Breast epithelium (tissue), 4 donors: ENCODE measurements at places on chromosomes 16 and 17. TPM values are rescaled to one million over a fixed set of nuclear protein-coding genes. Genes with fewer than 3 reads are reported as not detected.

DNA sequence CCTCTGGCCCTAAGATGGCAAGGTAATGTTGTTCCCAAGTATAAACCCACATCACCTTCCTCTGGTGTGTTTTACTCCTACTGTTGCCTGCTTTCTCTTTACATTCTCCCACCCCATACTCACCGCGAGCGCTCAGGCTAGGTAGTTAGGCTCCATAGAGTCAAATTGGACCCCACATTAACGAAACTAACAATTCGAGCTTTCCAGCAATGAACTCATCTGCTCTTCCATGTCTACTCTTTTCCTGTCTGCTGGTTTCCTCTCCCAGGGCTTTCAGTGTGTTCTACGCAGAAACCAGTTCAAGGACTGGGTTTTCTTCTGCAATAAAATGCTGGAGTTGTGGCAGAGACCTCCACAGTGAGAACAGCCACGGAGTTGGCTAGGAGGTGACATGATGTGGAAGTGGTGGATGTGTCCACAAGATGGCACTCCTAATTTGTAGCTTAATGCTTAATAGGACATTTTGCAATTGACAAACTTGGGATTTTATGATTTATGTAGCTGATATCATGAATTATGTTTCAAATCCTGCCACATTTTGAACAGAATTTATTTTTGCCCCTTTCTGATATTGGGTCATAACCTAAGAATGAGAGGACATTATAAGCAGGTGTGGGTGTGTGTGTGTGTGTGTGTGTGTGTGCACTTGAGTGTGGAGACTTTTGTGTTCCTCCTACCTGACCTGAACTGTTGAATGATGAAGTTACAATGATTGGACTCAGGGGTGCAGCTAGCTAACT is 2.2 kb upstream of the UQCRC2 start:
- no peak for DNase-seq

Gene ABCA10
- total RNA-seq = 16.1 TPM

Gene CHST5
- total RNA-seq = 0.15 TPM

DNA sequence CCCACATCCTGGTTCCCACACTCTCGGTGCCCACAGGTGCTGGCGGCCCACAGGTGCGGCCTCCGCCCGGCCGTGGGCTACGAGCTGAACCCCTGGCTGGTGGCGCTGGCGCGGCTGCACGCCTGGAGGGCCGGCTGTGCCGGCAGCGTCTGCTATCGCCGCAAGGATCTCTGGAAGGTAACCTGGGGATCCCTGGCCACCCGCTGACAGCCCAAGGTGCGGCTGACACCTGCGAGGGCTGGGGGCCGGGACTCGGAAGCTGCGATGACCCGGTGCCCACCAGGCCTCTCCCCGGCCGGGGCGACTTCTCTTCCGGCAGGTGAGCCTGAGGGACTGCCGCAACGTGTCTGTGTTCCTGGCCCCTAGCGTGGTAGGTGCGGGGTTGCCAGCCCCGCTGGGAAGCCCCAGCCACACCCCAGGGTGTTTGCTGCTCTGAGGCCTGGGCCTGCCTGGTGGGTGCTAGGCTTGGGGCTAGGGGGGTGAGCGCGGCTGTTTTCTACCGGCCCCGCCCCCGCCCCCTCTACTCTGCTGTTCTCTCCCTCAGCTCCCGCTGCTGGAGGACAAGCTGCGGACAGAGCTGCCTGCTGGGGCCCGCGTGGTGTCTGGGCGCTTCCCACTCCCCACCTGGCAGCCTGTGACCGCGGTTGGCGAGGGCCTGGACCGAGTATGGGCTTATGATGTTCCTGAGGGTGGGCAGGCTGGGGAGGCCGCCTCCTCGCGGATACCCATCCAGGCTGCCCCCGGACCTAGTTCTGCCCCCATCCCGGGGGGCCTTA is 1.0 kb downstream of the ANTKMT start:
- DNase-seq = no peak

DNA sequence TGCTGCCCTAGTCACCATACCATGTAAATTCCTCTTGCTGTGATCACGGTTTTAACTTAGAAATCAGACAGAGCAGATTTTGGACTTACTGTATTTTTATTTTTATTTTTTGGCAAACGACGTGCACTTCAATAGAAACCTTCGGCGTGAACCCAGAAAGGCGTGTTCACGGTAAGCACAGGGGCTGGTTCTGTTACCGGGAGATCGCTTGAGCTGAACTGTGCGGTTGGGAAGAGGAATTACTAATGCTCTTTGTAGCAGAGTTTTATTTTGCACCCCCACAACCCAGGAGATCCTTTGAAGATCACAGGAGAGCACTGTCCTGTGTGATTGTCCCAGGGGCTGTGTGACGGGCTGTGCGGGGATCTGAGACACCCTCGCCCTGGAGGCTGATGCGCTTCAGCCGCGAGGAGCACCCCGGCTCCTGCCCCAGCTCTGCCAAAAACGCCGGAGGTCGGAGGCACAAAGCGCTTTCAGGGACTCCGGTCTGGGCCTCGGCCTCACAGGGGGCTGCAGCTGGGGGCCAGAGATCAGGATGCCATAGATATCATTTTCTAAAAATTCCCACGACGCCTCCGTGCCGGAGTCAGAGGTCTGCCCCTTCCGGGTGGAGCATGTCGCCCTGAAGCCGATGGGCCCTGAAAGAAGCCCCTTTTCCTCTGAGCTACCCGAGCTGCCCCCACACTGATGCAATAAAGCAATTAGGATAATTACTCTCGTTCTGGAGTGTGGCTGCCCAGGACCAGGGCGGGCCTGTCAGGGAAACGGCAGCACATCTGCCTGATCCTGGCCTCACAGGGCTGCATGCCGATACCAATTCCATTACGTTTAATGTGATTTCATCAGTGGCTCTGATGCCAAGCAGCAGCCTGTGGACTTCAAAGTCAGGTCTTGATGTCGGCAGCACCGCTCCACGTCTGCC is 71.8 kb downstream of the LMF1 start:
- no peak for DNase-seq

Gene MAF
- 66.6 TPM for total RNA-seq

Gene CCL16
- not detected for total RNA-seq

- DNase-seq = no peak
These were observed 27.0 kb downstream of the CBFB start for GRCh38 chr16:67055712-67056487.

Gene SLC5A11
- total RNA-seq = 0.16 TPM

Gene OSBPL7
- total RNA-seq = 8.9 TPM

Gene CHP2
- total RNA-seq = 0.16 TPM

Gene COPZ2
- 23.3 TPM for total RNA-seq

Gene MEIOB
- not detected for total RNA-seq

GRCh38 chr17:9272501-9273200 is 251.3 kb downstream of the NTN1 start:
- DNase-seq = no peak

GRCh38 chr16:57643910-57644309 is 15.5 kb downstream of the ADGRG1 start:
- no peak for DNase-seq

- DNase-seq = no peak
These were observed 69.3 kb downstream of the PLCG2 start for GRCh38 chr16:81848306-81848853.

Gene HBA2
- total RNA-seq = 46.4 TPM

DNA sequence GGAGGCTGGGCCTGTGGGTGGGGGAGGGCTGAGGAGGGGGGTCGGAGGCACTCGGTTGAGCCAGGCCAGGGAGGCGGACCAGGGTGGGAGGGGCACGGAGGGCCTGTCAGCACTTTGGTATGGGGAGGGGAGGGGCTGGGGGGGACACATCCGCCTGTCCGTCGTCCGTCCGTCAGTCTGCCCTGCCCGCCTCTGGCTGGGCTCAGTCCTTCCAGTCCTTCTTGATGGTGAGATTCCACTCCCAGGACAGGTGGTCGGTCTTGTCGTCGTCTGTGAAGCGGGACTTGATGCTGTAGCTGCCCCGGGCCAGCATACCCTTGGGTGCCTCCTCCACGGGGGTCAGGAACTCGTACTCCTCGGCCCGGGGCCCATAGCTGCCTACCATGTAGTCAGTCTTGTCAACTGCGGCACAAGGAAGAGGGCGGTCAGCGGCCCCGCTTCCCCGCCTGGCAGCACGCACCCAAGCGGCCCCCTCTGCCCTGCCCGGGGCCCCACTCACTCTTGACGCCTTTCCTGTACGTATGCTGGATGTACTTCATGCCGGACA is 2.4 kb downstream of the ARHGDIA start:
- DNase-seq = no peak

DNA sequence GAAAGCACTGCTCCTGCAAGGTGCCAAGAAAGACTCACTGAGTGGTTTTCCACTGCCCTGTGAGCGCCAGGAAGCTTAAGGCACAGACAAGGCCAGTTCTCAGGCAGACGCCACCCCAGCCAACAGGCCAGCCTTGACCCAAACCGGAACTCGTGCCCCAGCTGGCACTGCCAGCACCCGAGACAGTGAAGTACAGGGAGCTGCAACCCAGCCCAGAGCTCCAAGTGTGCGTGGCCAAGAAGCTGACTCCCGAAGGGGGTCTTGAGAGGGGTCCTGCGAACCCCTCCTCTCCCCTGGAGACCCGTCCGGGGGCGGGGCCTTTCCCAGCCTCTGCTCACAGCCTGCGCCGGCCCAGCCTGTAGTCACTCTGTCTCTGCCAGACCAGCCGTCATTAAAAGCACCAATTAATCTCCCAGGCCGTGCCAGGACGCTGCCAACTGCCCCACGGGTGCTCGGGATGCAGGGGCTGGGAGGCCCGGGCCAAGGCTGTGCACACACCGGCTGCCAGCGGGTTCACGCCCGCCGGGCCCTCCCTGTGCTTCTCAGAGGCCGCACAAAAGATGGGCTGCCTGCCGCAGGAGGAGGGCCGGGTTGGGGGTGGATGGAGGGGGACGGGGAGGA is 4.4 kb upstream of the SOX8 start:
- no peak for DNase-seq

Gene KRTAP9-8
- not detected for total RNA-seq

Gene UMOD
- not detected for total RNA-seq

Gene RRAD
- total RNA-seq = 8.0 TPM

DNA sequence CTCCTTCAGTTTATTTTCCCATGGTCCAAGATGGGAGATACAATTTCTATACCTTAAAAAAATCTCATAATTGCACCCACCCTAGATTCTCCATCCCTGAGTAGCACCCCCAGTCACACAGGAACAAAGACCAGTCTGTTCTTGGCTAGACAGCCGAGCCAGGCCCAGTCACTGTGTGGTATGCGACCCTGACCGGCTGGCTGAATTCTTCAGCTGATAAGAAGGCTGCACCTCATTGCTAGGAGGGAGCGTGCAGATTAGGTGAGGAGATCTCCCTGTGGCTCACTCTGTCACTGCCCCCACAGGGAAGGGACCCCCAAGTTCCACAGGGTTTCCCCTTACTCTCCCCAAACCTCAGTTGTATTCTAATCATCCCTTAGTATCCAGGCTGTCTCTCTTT is 138.7 kb downstream of the SALL1 start:
- DNase-seq = no peak

GRCh38 chr16:49158029-49158642 is 123.5 kb downstream of the CBLN1 start:
- no peak for DNase-seq

Gene VAT1L
- not detected for total RNA-seq

GRCh38 chr16:3486506-3487215 is 8.6 kb downstream of the C16orf90 start:
- DNase-seq = no peak

- no peak for DNase-seq
These were observed 221.4 kb downstream of the KATNIP start for GRCh38 chr16:27771201-27771910.

- no peak for DNase-seq
These were observed 92.4 kb upstream of the RPH3AL start for GRCh38 chr17:444879-445454.

Gene COG7
- 29.2 TPM for total RNA-seq

DNA sequence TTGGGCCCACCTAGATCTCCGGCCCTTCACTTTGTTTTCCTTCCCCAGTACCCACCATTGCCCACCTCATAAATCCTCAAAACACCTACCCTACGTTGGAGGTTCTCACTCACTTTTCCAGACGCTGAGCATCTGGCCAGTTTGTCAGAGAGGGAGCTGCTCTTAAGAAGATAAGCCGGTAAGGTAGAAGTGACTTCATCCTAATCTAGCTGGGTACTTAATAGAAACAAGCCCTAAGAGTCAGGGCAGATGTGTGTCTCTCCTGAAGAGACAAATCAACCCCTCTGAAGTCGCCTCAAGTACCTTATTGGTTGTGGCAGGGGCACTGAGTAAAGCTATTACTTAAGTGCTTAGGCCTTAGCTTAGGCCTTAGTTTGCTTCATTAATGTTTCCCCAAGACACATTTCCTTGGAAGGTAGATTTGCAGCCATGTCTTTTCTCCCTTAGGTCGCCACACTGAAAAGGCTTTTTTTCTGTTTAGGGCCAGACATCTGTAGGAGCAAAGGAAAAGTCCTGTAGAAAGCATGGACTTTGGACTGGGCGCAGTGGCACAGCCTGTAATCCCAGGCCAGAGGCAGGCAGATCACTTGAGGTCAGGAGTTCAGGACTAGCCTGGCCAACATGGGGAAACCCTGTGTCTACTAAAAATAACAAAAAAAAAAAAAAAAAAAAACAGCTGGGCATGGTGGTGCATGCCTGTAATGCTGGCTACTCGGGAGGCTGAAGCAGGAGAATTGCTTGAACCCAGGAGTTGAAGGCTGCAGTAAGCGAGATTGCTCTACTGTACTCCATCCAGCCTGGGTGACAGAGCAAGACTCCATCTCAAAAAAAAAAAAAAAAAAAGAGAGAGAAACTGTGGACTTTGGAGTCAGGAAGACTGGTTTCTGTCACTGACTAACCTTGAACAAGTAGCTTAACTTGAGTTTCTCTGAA is 1.0 kb downstream of the TACO1 start:
- no peak for DNase-seq

Gene ANKRD13B
- 8.5 TPM for total RNA-seq

Gene RAB26
- 3.9 TPM for total RNA-seq

GRCh38 chr16:78435260-78435659 is 335.8 kb downstream of the WWOX start:
- DNase-seq = no peak
